ENCODE measurements at places on chromosomes 1 and 21.

- DNase-seq: peak; percentile 33
These were observed 21.2 kb upstream of the PRKACB start for GRCh38 chr1:84122780-84123382.

- DNase-seq: no peak
These were observed 10.9 kb downstream of the RASSF5 start for GRCh38 chr1:206518206-206518605.

DNA sequence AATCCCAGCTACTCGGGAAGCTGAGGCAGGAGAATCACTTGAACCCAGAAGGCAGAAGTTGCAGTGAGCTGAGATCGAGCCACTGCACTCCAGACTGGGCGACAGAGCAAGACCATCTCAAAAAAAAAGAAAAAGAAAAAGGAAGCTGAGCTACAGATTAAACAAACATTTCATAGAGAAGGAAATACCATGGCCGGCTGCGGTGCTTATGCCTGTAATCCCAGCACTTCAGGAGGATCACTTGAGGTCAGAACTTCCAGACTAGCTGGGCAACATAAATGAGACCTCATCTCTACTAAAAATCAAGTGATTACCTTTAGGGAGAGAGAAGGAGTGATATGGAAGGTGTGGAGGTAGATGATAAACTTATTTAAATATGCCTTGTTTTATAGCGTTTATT lies 14.0 kb upstream of the CFAP126 start:
- DNase-seq: peak; percentile 37

GRCh38 chr1:200861937-200862647 lies 10.7 kb upstream of the GPR25 start:
- peak; percentile 73 for DNase-seq

GRCh38 chr1:161313554-161314200 lies 504 bp upstream of the SDHC start:
- DNase-seq: no peak

- DNase-seq: peak; percentile 3
These were observed 316.9 kb upstream of the VAMP3 start for GRCh38 chr1:7454052-7454815.

- DNase-seq: no peak
These were observed 19.9 kb downstream of the TBX19 start for GRCh38 chr1:168300626-168301025.

DNA sequence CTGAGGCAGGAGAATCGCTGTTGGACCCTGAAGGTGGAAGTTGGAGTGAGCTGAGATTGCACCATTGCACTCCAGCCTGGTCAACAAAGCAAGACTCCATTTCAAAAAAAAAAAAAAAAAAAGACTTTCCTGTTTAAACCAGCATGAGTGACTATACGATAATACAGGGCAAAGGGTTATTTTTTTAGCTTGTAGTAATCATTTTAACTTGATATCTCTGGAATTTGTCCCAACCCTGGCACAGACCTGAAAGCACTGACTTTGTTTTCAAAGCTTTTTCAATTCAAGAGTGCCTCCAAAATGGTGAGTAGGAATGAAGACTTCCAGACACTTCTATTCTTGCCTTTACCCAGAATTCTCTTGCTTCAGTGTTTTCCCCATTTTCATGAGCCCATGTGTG lies 4.4 kb upstream of the TMCO2 start:
- no peak for DNase-seq

- no peak for DNase-seq
These were observed 1.2 kb upstream of the NUCKS1 start for GRCh38 chr1:205751036-205751651.

DNA sequence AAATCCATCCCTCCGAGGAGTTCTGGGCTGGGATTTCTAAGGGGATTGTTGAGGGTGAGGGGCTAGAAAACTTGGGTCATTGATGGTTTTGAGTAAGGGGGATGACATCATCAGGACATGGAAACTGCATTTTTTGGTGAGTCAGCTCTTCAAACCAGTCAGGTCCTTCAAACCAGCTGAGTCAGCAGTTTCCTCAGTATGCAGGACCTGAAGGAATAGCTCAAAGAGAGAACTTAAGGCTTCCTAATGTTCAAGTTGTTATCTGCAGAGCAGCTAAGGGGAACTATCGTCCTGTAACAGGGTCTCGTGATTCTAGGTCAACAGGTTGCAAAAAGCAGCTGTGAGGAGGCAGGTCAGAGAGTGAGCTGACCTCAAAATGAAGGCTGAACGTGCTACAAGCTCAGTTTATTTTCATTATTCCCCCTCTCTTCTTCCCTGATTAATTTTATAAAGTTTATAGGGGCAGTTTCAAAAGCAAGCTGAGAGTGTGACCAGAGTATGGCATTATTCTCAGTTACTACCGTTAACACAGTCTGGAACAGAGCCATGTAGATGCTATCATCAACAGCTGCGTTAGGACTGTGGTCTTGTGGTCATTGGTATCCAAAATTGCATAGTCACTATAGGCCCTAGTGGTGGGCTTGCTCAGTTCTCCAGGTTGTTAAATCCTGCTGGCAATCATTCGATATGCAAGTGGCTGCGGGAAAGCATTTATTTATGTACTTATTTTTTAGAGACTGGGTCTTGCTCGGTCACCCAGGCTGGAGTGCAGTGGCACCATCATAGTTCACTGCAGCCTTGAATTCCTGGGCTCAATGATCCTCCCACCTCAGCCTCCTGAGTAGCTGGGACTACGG lies 10.7 kb upstream of the SDC3 start:
- peak; percentile 75 for DNase-seq

DNA sequence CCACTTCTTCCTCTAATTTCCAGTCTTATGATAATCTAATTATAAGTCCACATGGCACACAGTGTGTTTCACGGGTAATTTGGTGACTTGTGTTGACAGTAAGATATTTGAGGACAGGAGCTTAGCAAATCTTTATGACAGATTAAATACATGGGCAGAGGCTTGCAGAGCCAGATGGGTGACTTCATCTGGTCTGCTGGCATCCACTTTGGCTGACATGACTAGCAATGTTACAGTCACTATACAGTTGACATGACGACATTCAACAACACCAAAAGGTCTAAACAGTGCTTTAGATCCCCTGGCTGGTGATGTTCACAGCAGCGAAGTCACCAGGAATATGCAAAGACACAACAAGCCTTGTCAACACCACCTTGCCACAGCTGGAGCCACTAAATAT lies 147.2 kb downstream of the ETS2 start:
- DNase-seq: peak; percentile 14

DNA sequence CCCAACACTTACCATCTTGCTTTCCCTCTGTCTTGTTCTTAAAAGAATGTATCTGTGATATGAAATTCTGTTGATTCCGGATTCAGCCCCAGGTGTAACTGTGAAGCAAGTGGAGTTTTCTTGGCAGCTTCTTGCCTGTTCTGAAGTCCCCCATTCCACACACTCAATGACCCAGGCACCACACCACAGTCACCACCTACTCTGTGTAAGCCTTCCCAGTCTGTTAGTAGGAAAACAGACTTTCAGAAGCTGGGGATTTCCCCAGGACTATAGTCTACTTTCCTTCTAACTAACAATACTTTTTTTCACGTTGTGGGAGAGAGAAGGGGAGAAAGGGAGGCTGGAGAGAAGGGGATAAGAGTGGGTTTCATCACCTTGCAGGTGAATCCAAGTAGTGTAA lies 299.1 kb upstream of the PROX1 start:
- DNase-seq: no peak

GRCh38 chr1:244918421-244919319 lies 54.3 kb upstream of the HNRNPU start:
- peak; percentile 86 for DNase-seq

GRCh38 chr1:24003331-24003972 lies 23.3 kb upstream of the SRSF10 start:
- DNase-seq: no peak

GRCh38 chr1:115343200-115343737 lies 5.2 kb upstream of the NGF start:
- DNase-seq: no peak

DNA sequence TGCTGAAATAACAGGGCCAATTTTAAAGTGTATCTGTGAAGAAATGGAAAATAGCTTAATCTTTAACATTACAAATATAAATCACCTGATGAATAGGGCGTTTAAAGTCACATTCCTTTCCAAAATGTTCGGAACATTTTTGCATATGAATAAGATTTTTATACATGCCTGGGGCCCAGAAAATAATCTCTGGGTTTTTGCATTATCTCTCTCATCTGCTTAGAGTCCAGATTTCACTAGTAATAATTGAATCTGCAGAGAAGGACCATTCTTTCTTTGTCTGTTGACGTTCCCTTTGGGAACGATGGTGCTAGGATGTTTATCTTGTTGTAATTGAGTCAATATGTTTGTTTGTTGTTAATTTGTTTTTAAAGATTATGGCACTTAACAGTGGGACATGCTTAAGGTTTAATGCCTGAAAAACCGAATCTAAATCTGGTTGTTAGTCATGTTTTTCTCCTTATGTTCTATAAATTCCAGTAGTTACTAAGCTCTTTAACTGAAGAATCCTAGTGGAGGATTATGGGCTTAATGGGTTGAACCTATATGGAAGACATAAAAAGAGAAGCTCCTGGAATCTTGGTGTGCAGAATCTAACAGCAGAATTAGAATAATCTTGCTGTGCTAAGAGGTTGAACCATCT lies 140.6 kb downstream of the VPS13D start:
- no peak for DNase-seq

GRCh38 chr21:41121785-41122415 lies 46.1 kb upstream of the BACE2 start:
- peak; percentile 65 for DNase-seq

DNA sequence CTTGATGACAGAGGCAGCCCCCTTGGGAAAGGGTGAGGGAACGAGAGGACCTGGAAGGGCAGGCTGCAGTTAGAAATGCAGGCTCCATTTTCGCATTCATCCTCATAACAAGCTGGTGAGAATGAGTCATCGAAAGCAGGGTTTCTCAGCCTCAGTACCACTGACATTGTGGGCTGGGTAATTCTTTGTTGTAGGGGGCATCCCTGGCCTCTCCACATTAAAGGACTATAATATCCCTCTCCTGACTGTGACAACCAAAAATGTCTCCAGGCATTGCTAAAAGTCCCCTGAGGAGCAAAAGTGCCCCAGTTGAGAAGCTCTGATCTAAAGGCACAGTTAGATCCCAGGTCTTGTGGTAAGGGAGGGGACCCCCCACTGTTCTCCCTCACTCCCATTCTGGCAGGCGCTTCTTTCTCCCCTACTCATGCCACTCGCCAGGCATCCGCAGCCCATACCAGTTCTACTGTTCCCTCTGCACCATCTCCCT lies 20.4 kb downstream of the KCNN3 start:
- DNase-seq: no peak

DNA sequence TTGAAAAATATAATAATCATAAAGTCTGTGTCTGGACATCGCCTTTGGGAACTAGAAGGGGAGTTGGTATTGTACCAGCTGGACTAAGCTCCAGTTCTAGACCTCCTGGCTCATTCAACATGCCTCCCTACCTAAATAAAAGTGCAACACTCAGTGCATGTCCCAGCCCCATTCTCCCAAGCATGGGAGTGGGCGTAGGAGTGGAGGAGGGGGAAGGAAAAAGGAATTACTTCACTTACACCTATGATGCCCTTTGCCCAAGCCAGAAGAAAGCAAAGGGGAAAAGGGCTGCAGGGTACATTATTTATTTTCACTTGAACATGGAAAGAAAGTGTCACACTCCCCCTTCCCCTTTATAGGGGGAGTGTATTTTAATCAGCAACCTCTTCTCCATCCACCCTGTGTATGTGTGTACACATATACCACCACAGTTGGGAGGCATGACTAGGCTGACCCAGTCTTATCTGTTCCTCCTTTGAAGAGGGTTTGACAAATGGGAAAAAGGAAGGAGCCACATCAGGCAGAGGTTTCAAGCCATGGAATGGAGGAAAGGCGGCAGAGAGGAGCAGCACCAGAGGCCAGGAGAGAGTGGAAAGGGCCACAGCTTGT lies 3.2 kb downstream of the NIT1 start:
- DNase-seq: peak; percentile 26
